ENCODE measurements at places on chromosomes 11 and 22. TPM values are rescaled to one million over a fixed set of nuclear protein-coding genes. Genes with fewer than 3 reads are reported as not detected.

Gene SCUBE2
- total RNA-seq: 13.6 TPM

Gene OR52I1
- total RNA-seq: not detected

Gene GGT1
- total RNA-seq: 44.6 TPM

Gene MPZL3
- total RNA-seq: 6.2 TPM

Gene SYCE3
- 0.58 TPM for total RNA-seq

Gene MS4A4A
- 7.9 TPM for total RNA-seq

Gene MRGPRX3
- not detected for total RNA-seq

Gene SLC25A18
- 0.53 TPM for total RNA-seq

Gene MOGAT2
- 0.53 TPM for total RNA-seq

Gene CLDN5
- total RNA-seq: 91.8 TPM

Gene HTR3A
- total RNA-seq: 0.18 TPM

Gene GGT5
- 12.1 TPM for total RNA-seq

Gene SERHL2
- total RNA-seq: 2.7 TPM

Gene TECTA
- 1.5 TPM for total RNA-seq

Gene RHOD
- total RNA-seq: 13.7 TPM

Gene PANX3
- not detected for total RNA-seq

Gene ADAMTS15
- 98.2 TPM for total RNA-seq

Gene OR6A2
- 0.41 TPM for total RNA-seq

Gene ALDH3B1
- total RNA-seq: 4.4 TPM

Gene P2RY2
- total RNA-seq: 6.0 TPM

Gene PAMR1
- 18.7 TPM for total RNA-seq

Gene CADM1
- total RNA-seq: 104 TPM

Gene DNAL4
- 25.4 TPM for total RNA-seq

Gene CHEK1
- 17.6 TPM for total RNA-seq

Gene CAPN1
- total RNA-seq: 142 TPM

Gene NNMT
- 14.5 TPM for total RNA-seq

Gene ANO5
- total RNA-seq: 13.9 TPM

Gene MS4A2
- total RNA-seq: 0.47 TPM

Gene HSPB2
- 3.2 TPM for total RNA-seq

Gene TRIM48
- not detected for total RNA-seq

Gene RAC2
- total RNA-seq: 12.7 TPM

Gene CABP4
- 0.58 TPM for total RNA-seq

Gene OR4D5
- total RNA-seq: not detected

Gene SCO2
- 0.47 TPM for total RNA-seq

Gene MMP8
- 2.8 TPM for total RNA-seq

Gene TREH
- 2.0 TPM for total RNA-seq

Gene GAL
- total RNA-seq: not detected

Gene SCGB1A1
- total RNA-seq: not detected

Gene STARD10
- total RNA-seq: 36.1 TPM

Gene SHISAL1
- 2.7 TPM for total RNA-seq

Gene PTGDR2
- 1.3 TPM for total RNA-seq

Gene GLB1L3
- total RNA-seq: 0.35 TPM

Gene DEAF1
- 27.9 TPM for total RNA-seq

Gene FERMT3
- 13.4 TPM for total RNA-seq

Gene MS4A3
- 8.8 TPM for total RNA-seq

Gene TYR
- not detected for total RNA-seq

Gene CREB3L1
- total RNA-seq: 11.7 TPM

Gene WT1
- 63.9 TPM for total RNA-seq

Gene CHRNA10
- 0.82 TPM for total RNA-seq

Gene CNIH2
- total RNA-seq: 1.6 TPM

Gene OR51B2
- 0.47 TPM for total RNA-seq

Gene CCDC188
- 0.35 TPM for total RNA-seq

Gene SNX19
- total RNA-seq: 57.6 TPM

Gene A4GALT
- 22.6 TPM for total RNA-seq

Gene ABCC8
- total RNA-seq: 4.5 TPM
